H1 (cell line): ENCODE measurements at places on chromosomes 7 and 10. TPM values are rescaled to one million over a fixed set of nuclear protein-coding genes. Genes with fewer than 3 reads are reported as not detected.
A peak's percentile ranks its signal among the peaks of the same experiment; 100 is the strongest.

- no peak for DNase-seq
Measured at GRCh38 chr7:89837515-89837914, 316.8 kb upstream of the STEAP1 start.

- DNase-seq, result peak; percentile 71
Measured at GRCh38 chr7:1536743-1537534, 6.4 kb downstream of the MAFK start.

GRCh38 chr10:60808036-60808435 lies 29.8 kb downstream of the CDK1 start:
- no peak for DNase-seq

DNA sequence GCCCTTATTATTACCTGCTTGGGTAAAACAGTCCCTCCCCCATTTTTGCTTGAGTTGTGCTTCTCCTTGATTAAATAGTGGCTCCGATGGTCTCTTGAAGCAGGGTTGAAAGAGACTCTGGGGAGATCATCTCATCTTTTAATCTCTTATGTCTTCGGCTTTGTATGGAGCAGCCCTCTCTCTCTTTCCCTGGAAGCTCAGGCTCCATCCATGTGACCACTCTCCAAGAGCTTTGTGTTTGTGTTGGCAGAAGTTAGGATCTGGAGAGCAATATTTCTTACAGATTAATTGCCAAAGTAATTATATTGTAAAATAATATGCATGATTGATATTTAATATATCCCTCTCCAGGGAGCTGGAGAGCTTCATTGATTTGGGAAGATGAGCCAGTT lies 76.9 kb downstream of the LRRC4 start:
- no peak for DNase-seq

- no peak for DNase-seq
Measured at GRCh38 chr7:23944131-23944530, 234.1 kb downstream of the STK31 start.

- DNase-seq, result no peak
Measured at GRCh38 chr7:98203261-98203963, 7.8 kb upstream of the BHLHA15 start.

DNA sequence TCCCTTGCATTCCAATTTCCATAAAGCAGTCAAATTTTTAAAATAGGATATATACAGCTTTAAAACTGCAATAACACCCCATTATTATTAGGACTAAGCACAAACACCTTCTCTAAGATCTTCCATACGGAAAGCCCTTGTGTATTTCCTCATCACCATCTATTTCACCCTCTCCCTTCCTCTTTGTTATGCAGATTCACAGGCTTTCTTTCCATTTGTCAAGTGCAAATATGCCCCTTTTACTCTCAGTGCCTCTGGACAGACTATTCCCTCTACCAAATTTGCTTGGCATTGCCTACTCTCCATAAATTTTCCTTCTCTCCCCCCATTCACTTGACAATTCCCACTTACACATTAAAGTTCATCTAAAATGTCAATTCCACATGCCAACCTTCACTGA lies 61.7 kb downstream of the SNX13 start:
- DNase-seq, result no peak

DNA sequence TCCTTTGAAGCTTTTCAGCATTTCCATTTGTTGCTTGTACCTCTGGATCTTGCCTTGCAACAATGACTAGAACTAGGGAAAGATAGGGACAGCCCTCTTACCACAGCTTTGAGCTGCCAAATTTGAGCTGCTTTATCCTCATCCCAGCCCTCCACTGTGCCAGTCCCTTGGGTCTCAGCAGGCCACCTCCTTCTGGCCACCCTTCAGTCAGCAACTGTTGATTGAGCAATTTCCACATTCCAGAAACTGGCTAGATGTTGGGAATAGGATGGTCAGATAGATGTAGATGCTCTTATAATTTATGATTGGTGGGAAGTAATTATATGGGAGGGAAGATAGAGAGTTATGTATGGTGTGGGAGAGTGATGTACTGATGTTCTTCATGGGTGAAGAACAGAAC lies 100.1 kb downstream of the ST7 start:
- no peak for DNase-seq

GRCh38 chr7:27239387-27240014 lies 3.1 kb upstream of the EVX1 start:
- DNase-seq, result no peak

GRCh38 chr7:55194522-55194921 lies 170.6 kb upstream of the LANCL2 start:
- DNase-seq, result peak; percentile 33

DNA sequence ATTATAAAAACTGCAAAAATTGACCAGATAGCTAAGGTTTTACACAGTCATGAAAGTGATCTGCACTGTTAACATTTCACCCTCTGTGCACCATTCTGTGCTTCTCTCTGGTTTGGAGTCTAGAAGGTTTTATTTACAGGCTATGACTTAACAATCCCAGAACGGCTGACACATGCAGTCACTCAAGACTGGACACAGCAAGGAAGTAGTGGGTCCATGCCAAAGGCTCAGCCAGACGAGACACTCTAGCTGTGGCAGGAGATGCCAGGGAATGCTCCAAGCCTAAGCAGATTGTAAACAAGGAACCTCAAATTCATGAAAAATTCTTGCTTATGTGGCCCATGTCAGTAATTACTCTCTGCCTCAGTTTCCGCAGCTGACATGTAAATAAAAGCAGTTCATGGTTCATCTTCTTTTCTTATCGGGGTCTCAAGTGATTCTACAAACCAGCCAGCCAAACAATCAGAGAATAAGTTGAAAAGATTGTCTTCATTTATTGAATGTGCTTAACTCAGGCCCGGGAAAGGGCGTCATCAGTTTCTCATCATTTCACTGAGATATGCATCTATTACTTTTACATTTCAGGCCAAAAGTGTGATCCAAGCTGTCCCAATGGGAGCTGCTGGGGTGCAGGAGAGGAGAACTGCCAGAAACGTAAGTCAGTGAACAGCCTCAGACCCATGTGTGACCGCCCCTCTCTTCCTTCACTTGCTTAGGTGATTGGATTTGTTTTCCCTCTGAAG lies 132.1 kb downstream of the EGFR start:
- no peak for DNase-seq

- no peak for DNase-seq
Measured at GRCh38 chr10:88343761-88344484, 239.2 kb downstream of the RNLS start.

DNA sequence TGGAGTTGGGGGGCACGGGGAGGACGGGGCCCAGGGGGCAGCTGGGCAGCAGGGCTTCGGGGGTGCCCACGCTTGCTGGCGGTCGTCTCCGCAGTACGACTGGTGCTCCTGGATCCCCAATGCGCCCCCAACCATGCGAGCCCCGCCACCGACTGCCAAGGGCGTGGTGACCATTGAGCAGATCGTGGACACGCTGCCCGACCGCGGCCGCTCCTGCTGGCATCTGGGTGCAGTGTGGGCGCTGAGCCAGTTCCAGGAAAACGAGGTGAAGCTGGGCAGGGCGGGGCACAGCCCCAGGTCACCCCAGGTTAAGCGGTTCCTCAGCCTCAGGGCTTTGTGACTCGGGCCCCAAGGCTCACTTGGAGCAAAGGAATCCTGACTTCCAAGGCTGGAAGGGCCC lies 70.0 kb downstream of the ALOX5 start:
- DNase-seq, result no peak

DNA sequence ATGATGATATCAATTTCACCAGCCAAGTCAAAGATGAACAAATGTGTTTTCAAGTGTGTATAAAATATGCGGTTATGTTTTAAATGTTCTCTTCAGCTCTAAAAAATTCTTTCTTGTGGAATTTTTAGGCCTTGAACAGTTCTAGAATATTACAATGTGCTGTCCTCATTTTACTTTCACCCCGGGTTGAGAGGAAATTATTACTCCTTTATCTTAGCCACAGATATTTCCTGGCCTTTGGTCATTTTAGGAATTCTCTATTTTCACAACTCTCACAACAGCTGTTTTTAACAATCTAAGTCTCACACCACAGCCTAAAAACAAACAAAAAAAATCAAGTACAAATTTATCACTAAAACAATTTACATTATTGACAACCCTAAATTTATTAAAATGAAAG lies 112.2 kb upstream of the HGF start:
- no peak for DNase-seq

GRCh38 chr10:74585231-74586087 lies 240.9 kb upstream of the KAT6B start:
- DNase-seq, result no peak

GRCh38 chr7:28407651-28408050 lies 4.7 kb upstream of the CREB5 start:
- no peak for DNase-seq

DNA sequence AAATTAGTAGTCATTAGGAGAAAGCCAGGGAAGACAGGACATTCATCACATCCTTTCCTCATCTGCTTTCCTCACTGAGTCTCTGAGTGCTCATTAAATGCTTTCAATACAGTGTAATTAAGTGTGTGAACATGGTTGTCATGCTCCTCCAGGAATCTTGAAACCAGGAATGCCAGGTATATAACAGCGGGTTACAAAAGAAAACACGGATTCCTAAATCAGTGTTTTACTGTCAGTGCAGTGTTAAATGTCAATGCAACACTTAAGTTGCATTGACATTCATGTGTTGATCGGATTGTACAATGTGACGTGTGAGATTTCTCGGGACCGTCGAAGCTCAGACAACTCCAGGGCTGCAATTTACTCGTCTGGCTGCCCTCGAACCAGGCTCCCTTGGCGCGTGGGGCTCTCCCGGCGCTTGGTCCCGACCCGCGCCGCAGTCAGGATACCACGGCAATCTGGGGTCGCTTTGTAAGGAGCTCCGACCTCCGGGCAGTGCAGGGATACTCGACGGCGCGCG lies 455 bp upstream of the SPAG6 start:
- DNase-seq, result no peak

The PARD3 gene
- 47.9 and 49.1 TPM in 2 replicates for total RNA-seq

The ELFN1 gene
- 2.0 and 2.1 TPM in 2 replicates for total RNA-seq

The MALRD1 gene
- 0.32 and 0.92 TPM in 2 replicates for total RNA-seq

The GRID1 gene
- total RNA-seq, result 0.15 and 0.22 TPM in 2 replicates

The SERPINE1 gene
- total RNA-seq, result 5.6 and 6.8 TPM in 2 replicates

The COL26A1 gene
- total RNA-seq, result 68.8 and 71.4 TPM in 2 replicates

The LIPN gene
- total RNA-seq, result not detected in 2 replicates

The GPR141 gene
- total RNA-seq, result 0.25 and 0.45 TPM in 2 replicates

The PLEKHS1 gene
- not detected in 2 replicates for total RNA-seq

The FAM25G gene
- not detected in 2 replicates for total RNA-seq

The PILRB gene
- total RNA-seq, result 32.2 and 34.4 TPM in 2 replicates

The ACSM6 gene
- total RNA-seq, result 0.27 TPM in 1 of 2 replicates, not detected in the other
